ENCODE measurements at places on chromosomes 12 and 14. TPM values are rescaled to one million over a fixed set of nuclear protein-coding genes. Genes with fewer than 3 reads are reported as not detected.

Gene TCHP
- polyA plus RNA-seq: 2.9 TPM

Gene KIF26A
- not detected for polyA plus RNA-seq

Gene NCAPD2
- polyA plus RNA-seq: 24.0 TPM

Gene ADSS1
- polyA plus RNA-seq: 2.4 TPM

Gene C1R
- not detected for polyA plus RNA-seq

Gene PLEKHG3
- 36.8 TPM for polyA plus RNA-seq

Gene KCNK10
- polyA plus RNA-seq: not detected

DNA sequence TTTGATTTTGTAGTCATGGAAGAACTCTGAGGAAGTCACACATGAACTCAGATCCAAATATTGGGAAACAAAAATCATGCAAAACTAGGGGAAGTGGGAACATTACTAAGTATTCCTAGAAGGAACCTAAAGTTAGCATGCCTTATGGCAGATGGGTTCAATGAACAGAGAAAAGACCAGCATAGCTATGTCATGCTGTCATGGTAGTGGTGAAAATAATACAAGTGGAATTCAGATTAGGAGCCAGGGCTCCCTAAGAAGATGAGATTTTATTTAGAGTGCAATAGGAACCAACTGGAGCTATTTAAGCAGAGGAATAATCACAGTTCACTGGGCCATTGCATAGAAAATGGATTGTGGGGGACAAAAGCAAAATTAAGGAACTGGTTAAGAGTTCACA lies 134.0 kb downstream of the DIO2 start:
- no peak for DNase-seq

GRCh38 chr14:104303705-104304425 lies 165.5 kb downstream of the KIF26A start:
- DNase-seq: no peak

- DNase-seq: no peak
Observed at GRCh38 chr12:104183443-104183842, 32.1 kb upstream of the TXNRD1 start.

- no peak for DNase-seq
Observed at GRCh38 chr12:13627536-13627935, 353.9 kb downstream of the GRIN2B start.

DNA sequence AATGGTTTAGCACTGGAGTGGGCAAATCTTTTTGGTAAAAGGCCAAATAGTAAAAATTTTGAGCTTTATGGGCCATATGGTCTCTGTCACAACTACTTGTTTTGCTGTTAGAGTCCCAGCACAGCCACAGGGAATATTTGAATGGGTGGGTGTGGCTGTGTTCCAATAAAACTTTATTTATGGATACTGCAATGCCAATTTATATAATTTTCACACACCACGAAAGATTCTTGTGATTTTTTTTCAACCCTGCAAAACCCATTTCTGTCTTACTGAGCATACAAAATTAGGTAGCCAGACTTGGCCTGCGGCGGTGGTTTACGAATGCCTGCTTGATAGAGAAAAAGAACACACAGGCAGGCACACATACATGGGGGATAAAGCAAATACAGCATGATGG lies 28.3 kb downstream of the TMEM120B start:
- no peak for DNase-seq

All from immature natural killer cell (primary cell).